A172 (cell line): ENCODE measurements at places on chromosomes 7 and 10. TPM values are rescaled to one million over a fixed set of nuclear protein-coding genes. Genes with fewer than 3 reads are reported as not detected.

DNA sequence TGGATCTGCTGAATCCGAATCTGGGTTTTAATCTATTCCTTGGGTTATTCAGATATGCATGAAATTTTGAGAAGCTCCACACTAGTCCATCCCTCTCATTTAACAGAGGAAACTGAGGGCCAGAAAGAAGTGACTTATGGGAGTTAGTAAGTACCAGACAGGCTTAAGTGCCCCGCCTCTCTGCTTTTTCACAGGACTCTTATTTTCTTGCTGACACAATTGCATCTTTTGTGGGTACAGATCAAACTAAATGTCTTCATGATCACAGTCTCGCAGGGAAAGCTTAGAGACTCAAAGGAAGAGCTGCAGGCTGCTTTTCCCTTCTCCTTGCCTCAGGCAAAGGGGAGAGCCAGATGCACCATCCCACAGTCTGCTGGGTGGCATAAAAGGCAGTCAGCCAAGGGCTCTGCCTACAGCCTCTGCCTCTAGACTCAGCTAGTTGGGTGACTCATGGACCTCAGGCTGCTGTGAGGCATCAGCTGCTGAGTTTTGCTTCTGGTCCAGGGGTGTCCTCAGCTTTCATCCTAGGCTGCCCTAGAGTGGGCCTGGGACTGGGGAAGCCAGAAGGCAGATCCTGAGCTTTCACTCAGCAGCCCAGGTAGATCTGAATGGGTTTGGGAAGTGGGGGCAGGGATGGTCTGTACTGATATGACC lies 11.6 kb downstream of the GOLGA7B start:
- DNase-seq: peak; percentile 97

The ABCC2 gene
- total RNA-seq: 0.69 and 1.8 TPM in 2 replicates

DNA sequence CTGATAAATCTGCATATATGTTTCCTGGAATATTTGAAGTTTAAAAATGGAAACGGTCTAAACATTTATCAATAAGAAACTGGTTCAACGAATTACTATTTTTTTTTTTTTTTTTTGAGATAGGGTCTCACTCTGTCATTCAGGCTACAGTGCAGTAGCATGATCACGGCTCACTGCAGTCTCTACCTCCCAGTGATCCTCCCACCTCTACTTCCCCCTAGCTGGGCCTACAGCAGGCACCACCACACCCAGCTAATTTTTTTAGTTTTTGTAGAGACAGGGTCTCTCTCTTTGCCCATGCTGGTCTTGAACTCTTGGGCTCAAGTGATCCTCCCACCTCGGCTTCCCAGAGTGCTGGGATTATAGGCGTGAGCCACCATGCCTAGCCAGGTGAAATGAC lies 68.3 kb downstream of the UBE2H start:
- no peak for DNase-seq

The SPAM1 gene
- not detected in 2 replicates for total RNA-seq

The TEX36 gene
- not detected in 2 replicates for total RNA-seq

GRCh38 chr10:119473771-119474170 lies 68.7 kb downstream of the RGS10 start:
- DNase-seq: no peak

The SPDYE16 gene
- not detected in 2 replicates for total RNA-seq

DNA sequence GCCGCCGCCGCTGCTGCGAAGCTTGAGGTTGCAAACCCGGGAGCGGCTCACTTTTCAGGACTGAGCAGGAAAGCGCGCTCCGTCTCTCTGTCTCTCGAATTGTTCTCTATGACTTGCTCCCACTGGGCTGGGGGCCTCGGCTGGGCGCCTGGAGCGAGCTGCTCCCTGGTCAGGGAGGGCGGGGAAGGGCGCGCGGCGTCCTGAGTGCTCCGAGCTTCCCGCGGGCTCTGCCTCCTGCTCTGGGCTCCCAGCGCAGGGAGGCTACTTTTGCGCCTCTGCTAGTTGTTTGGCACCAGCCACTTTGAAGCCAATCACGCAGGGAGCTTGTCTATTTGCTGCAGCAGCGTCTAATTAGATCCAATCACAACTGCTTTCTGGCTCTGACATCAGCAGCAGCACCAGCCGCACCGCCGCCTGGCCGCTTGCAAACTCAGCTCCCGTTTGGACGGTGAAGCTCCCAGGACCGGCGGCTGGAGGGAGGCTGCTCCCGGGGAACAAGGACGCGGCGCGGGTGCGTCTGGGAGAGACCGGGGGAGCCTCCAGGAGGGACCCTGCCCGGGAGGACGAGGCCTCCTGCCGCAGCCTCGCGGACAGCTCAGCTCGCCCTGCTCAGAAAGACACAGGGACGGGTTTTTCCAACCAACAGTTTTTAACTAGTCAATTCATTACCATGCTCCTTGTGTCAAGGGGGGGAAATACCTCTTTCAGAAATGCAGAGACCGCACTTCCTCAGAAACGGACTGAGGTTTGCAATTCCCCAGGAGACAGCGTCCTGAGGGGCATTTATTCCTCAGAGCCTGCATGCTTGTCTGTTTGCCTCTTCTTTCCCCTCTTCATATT lies at the start of gene ADARB2:
TSS of gene ADARB2 (minus strand) at position 304 of the 840 bp plus-strand sequence.
- no peak for DNase-seq

DNA sequence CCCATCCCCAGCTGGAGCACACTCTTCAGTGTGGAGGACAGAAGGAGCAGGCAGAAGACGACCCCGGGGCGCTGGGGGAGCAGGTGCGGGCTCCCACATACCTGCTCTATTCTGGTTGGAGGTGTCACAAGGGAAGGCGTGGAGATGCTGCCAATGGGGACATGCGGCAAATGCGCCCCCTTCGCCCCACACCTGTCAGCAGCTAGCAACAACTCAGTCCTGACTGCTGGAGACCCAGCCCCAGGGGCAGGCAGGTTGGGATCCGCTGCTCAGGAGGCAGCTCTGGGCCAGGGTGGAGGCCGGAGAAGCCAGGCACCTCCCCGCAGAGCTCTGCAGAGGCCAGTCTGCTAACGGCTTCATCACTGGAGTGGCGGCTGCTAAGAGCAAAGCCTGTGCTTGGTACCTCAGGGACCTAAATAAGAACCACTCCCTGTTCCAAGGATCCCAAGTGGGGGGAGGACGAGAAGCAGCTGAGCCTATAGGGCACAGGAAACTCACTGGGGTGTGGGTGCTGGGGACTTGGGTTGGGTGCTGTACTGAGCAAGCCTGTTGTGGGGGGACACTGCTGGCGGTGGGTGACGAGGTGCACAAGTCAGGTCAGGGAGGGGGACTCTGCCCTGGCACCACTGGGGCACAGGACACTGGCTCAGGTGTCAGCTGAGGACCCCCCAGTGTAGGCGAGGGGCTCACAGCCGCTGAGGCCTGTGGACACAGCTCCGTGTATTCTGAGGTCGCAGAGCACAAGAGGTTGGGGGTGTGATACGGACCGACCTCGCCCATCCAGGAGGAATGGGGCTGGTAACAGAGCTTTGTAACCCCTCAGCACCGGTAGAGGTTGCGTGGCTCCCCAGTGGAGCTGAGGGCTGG lies 19.2 kb upstream of the GPR146 start:
- DNase-seq: no peak

GRCh38 chr10:82288461-82288881 lies 413.5 kb downstream of the NRG3 start:
- DNase-seq: peak; percentile 57

DNA sequence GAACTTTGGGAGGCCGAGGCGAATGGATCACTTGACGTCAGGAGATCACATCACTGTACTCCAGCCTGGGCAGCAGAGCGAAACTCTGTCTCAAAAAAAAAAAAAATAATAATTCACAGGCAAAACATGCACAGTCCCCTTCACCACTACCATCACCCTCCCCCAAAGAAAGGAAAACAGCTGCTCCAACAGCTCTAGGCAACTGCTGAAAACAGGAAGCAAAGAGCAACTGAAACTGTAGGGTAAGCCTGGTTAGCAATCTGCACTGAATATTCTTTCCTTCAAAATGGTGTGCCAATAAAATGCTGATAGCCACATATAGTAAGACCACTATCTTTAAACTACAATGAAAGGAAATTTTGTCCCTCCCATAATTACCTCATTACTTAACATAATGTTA lies 11.8 kb downstream of the NT5C2 start:
- no peak for DNase-seq

DNA sequence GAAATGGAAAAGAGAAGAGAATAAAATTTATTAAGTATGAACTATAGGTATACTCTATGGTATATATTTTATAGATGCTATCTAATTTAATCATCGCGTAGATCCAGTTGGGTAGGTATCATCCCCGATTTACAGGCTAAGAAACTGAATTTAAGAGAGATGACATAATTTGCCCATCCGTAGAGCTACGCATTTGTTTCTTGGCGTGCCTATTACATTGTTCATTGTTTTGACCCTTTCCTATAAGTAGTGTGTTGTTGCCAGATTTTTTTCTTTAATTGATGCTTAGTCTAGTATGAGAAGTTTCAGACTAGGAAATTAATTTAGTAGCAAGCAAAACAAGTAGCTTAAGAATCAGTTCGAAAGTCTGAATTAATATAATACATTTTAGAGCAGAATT lies 205.7 kb upstream of the NPSR1 start:
- DNase-seq: no peak

The HTRA1 gene
- total RNA-seq: 11.8 and 22.1 TPM in 2 replicates

DNA sequence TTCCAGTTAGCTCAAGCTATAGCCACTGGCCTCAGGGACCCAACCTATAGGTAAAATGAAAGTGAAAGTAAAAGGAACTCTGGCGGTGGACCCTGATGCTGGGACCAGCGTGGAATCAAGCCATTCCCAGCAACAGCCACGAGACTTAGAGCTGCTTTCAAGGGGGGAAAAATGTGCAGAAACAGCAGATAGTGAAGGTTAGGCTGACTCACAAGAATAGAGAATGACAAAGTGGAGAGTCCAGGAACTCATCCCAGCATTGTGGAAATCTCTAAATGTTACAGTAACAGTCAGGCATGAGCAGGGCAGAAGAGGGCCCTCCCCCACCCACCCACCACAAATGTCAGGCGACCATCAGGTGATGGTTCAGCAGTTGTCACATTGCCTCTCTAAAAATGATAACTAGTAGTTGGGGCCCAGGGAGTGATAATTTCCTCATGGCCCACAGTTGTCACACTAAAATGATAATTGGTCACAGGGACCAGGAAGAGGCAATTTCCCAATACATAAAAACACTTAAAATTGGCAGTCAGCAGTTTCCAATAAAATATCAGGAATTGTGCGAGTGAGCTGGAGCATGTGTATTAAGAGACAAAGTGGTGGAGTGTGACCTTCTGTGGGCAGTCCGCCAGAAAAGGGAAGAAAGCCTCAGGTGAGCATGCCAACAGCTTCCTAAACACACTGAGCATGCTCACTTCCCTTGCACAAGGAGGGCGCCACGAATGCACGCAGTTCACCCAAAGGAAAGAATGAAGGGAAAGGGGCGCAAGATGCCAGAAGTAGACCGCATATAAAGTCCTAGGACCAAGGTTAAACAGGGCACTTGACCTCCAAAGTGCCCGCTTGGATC lies 129.8 kb upstream of the PPP1R3A start:
- DNase-seq: peak; percentile 51

DNA sequence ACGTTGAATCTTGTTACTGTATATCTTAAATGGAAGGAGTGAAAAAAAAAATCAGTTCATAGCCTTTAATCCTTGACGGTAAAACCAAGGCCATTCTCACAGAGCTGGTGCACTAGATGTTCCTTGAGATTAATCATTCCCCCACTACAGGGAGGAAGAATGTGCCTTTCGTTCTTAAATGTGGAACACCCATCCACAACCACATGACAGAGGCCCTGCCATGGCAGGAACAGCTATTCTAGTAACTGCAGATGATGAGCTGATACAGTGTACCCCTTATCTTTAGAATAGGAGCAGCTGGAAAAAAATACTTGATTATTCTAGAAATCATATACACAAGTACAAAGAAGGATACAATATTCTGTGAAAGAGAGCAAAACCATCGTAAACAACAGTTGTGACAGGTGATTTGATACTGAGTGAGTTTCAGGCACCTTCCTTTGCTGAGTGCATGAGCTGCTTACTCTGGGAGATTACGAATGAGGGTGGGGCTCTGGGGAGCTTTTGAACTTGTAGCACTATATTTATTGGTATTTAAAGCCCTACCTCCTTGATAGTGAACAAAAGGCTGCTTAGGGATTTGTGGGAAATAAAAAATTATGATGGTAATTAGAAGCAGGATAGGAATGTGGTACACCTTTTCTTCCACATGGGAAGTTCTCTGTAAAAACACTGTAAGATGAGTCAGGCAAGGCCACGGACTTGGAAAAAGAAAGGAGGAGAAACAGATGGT lies 244.4 kb upstream of the SLC26A5 start:
- DNase-seq: no peak

GRCh38 chr7:144403649-144404061 lies at the start of gene NOBOX:
TSS of gene NOBOX (minus strand) at chr7:144403693.
- no peak for DNase-seq

DNA sequence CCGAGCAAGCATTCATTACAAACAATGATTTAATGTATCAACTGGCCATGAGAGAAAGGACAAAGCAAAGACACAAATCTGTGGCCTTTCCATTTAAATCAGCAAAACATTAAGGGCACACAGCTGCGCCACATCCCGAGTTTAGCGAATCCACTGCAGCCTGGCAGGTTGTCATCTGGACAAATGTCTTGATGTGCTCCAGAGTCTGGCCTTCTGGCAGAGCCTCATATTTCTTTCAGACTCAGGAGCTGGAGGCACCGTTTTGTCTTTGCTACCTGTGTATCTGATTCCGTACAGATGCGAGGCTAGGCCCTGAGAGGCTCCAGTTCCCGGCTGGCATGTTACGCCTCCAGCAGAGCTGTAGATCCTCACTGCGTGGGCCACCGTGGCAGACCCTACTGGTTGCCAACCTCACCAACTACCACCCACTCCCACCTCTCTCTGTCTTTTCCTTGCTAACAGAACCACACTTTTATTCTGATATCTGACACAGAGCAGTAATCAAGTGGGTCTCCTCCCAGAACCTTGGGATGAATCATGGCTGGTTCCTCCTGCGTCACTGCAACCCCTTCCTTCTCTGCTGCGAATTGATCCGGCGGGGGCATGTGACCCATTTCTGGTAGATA lies 40.9 kb upstream of the EFCAB10 start:
- DNase-seq: no peak

GRCh38 chr7:54546081-54546985 lies 4.2 kb downstream of the VSTM2A start:
- no peak for DNase-seq

GRCh38 chr10:128530301-128530700 lies 404.1 kb upstream of the MKI67 start:
- DNase-seq: no peak

- DNase-seq: no peak
Observed at GRCh38 chr7:149620961-149621360, 123.4 kb upstream of the ZNF746 start.

- no peak for DNase-seq
Observed at GRCh38 chr7:113805976-113806375, 112.8 kb downstream of the PPP1R3A start.

The OGDHL gene
- total RNA-seq: 3.5 and 3.6 TPM in 2 replicates

- no peak for DNase-seq
Observed at GRCh38 chr7:105690325-105690945, 109.1 kb upstream of the EFCAB10 start.
